Stimulated activated CD4-positive, alpha-beta T cell treated with anti-CD3 and anti-CD28 coated beads, Interleukin-15, amount 100 ng/mL, for 1 hour (primary cell): ENCODE measurements at places on chromosomes 5 and 9.

GRCh38 chr5:115418788-115419187, 122.3 kb upstream of the CCDC112 start:
- DNase-seq: no peak

DNA sequence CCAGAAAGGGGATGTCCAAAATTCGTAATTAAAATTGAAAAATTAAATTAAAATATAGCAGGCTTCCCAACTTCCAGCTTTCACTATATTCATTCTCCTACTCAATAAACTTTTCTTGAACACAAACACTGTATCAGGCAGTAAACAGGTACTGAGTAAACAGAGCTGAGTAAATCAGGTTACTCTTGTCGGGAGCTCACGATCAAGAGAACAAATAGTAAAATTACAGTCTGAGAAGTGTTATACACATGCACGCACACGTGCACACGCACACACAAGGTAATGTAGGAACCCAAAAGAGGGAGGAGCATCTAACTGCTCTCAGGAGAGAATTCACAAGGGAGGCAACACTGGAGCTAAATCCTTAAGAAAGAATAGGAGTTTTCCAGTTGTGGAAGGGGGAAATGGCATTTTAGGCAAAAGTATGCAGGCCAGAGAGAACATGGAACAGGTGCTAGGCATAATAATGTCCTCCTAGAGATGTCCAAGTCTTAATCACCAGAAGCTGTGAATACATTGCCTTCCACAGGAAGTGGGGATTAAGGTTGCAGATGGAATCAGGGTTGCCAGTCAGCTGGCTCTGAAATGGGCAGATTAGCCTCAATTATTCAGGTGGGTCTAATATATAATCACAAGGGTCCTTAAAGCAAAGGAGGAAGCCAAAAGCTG, 598.8 kb upstream of the BRINP1 start:
- DNase-seq: no peak

DNA sequence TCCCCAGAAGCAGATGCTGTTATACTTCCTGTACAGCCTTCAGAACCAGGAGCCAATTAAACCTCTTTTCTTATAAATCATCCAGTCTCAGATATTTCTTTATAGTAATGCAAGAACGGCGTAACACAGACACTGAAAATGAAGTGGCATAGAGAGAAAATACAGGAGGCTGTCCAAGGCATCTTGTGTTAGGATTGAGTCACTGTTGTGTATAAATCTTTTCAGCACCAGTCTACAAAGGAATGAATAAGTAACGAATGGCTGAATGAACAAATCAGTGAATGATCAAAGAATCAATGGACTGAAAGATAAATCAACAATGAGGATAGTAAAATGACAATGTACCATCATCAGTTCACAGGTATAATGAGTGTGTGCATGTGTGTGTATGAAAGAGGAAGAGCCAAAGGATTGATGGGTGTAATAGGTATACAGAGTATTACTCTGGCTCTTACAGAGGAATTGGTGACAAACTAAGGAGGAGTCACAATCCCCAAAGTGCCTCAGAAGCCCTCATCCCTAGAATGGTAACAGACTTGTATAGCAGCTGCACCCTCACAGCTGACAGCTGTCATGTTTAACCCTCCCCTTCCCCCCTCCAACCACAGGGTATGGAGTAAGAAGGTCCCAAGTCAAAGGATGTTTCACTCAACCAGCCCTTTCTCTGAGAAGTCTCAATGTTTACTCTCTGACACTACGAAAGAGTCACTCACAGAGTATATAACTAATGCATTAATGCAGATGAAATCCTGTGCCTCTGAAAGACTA, 29.8 kb upstream of the MIER3 start:
- DNase-seq: no peak

DNA sequence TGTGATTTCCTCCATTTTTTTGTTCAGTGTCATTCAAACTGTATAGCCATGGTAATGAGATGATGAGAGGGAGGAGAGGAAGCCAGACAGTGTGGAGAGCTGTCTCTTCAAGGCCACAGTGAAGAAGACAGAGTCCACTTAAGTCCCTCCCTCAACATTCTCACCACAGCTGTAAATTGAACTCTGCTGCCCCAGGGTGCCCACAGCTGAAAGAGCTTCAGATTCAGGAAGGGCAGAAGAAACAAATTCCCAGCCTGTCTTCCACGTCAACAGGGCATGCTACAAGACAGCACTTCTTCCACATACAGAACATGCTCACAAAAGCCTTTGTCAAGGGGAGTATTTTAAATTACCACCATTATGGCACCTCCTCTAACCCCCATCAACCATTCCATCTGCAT, 100.4 kb downstream of the KLHL3 start:
- no peak for DNase-seq

DNA sequence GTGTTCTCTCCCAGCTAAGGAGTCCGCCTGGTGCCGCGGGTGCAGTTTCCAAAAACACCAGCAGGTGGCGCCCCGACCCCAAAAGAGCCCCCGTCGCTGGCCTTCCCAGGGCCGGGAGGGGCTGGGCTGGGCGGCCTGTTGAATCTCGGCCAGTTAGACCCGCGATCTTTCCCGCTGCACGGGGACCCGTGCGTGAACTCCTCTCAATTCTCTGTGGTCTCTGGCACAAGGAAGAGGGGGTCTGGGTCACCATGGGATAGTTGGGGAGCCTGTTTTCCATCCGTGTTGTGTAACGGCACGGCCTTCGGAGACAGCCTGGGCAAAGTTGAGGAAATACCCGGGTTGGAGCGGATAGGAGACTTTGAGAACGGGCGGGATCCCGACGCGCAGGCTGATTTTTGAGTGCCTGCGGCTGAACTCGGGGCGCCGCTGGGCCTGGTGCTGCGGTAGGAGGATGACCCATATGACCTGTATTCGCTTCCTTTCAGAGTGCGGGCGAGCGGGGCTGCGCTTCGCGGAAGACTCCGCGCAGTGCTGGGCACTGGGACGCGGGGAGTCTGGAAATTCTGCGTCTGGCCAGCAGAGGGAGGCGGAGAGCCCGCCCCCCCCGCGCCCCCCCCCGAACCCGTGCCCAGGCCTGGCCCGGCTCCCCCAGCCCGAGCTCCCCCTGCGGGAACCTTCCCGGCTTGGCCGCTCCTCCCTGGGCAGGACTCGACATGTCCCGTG, 7.9 kb upstream of the PSD2 start:
- DNase-seq: peak; percentile 84

- DNase-seq: no peak
Measured at GRCh38 chr5:167295681-167296005, 995.8 kb upstream of the WWC1 start.

- no peak for DNase-seq
Measured at GRCh38 chr5:56917534-56917933, 8.1 kb downstream of the SETD9 start.
